Epithelial cell of proximal tubule (primary cell): ENCODE measurements at places on chromosomes 2 and 18. TPM values are rescaled to one million over a fixed set of nuclear protein-coding genes. Genes with fewer than 3 reads are reported as not detected.

The ALPG gene
- not detected in 2 replicates for total RNA-seq

The ALPP gene
- not detected in 2 replicates for total RNA-seq

- no peak for DNase-seq
These were observed 16.7 kb downstream of the ANKRD12 start for GRCh38 chr18:9153256-9153655.

DNA sequence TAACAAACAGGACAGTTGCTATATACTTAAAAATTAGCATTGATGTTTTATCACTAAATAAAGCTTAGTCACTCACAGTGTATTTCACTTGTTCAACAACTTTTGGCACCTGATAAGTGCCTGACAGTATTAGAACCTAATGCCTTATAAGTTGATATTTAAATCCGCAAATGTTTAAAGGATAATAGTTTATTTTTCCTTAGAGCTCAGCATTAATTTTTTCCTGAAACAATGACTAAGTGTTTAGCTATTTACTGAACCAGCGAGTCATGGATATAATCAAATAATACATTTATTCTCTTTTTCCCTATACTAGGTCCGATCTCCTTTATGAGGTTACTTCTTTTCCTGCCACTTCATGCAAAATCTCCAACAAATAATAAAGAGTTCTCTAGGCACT lies 146.0 kb upstream of the PGAP1 start:
- no peak for DNase-seq

DNA sequence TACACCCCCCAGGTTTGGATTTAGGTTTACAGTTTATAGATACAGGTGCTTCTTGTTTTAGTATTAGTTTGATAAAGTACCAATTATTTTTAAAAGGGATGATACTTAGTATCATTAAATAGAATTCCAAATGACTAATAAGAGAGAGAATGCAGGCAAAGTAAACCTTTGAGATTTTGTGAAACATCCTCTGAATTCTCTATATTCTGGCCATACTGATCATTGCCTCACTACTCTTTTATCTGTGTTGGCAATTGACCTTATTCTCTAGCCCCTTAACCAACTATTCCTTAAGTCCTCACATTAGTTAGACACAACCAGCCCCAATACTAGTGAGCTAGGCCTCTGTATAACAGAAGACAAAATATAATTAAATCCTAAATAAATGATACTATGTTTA lies 125.4 kb downstream of the COMMD1 start:
- no peak for DNase-seq

DNA sequence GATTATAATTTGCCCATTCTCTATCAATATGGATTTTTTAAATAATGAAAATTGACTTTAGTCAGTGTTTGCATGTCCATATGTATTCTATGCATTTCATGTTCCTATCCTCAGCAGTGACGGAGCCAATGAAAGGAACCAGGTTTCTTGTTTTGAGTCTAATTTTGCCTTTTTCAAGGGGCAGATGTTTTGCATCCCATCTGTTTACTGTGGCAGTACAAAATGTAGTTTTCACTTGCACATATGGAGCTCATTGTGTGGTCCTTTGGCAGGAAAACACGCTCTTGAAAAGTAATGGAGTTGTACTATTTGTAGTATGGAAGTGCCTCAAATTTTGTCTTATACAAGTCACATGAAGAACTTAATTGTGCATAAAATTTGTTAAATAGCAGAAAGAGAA lies 127.8 kb downstream of the AGPS start:
- no peak for DNase-seq

- no peak for DNase-seq
These were observed 1.1 kb downstream of the HPCAL1 start for GRCh38 chr2:10303694-10304378.

DNA sequence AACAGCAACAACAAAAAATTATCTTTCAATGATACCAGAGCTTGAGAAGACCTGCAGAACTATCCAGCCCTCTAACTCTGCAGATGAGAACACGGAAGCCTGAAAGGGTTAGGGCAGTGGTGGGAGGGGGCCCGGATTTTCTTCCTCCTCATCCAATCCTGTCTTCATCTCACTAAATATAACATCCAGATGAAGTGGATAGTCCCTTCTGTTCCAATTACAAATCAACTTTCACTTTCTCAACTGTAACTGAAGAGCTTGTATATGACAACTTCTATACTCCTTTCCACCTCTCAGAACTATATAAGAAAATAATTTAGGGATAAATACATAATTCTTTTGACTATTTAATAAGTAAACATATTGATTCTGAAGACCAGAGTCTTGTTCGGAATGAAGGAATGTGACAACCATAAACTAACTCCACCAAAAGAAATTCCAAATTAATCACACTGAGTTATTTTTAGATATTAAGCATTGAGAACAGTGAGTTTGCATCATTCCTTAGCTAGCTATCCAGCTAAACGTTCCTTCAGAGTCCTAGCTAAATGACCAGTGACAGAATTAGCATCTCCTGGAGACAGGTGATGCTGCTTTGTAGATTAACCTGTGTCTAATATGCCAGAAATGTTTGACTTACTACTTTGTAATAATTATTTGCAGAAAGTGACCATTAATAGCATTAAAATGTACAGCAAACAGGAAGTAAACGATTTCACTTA lies 32.7 kb downstream of the SFT2D3 start:
- no peak for DNase-seq

DNA sequence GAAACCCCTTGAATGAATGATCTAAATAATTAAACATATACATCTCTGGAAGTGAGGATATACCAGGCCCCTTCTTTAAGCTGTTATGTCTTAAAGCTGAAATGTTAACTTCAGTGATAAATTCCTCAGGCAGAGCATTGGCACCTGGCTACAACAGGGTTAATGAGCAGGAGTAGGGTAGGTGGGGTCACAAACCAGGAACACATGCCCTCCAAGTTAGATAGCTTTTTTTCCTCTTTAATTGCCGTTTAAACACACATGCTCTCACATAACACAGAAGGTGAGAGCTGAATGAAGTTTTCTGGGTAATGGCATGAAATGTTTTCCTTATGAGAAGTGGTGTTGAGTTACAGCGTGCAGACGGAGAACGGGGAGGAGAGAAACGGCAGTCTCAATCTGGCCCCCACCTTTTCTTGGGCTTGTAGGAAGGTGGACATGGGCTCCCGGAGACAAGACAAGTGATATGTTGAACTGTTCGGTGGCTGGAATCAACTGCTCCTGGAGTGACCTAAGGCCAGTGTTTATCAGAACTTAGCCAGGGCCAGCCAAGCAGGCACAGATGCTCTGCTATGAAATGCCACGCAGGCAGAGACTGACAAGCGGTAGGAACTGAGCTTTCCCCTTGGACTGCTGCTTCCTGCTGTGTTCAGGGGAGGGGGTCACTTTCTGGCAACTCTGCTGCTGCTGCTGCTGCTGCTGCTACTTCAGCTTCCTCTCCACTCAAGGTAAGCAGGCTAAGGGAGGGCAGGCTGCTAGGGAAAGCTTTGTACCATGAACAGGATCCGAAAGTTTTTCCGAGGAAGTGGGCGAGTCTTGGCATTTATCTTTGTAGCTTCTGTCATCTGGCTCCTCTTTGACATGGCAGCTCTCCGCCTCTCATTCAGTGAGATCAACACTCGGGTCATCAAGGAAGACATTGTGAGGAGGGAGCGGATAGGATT lies at the start of gene GALNT5:
Gene GALNT5, plus strand, starts transcription at position 394 of the 941 bp plus-strand sequence. Its CDS starts 378 bp downstream, at position 772.
- DNase-seq, result no peak

DNA sequence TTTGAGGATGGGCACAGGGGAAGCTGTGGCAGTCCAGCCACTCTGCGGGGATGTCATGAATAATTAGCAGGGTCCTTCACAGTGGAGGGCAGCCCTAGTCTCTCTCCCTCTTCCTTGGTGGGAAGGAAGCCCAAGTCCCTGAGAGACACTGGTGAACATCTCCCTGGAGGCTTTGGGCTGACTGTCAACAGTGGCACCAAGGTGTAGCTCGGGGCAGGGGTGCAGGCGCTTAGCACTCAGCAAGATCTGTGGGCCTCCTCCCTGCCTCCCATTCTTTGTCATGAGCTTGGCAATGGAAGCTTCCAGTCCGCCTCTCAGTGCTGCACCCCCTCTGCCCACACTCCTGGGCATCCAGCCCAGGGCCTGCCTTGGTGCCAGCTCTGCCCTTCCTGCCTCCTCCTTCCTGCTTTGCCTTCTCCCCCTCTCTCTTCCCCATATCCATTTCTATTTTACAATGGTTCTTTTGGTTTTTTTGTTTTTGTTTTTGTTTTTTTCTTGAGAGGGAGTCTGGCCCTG lies 59.4 kb downstream of the STEAP3 start:
- no peak for DNase-seq

GRCh38 chr2:139940686-139941085 lies 1160.5 kb upstream of the NXPH2 start:
- no peak for DNase-seq

GRCh38 chr2:182090486-182090885 lies 104.8 kb downstream of the PPP1R1C start:
- DNase-seq, result no peak

DNA sequence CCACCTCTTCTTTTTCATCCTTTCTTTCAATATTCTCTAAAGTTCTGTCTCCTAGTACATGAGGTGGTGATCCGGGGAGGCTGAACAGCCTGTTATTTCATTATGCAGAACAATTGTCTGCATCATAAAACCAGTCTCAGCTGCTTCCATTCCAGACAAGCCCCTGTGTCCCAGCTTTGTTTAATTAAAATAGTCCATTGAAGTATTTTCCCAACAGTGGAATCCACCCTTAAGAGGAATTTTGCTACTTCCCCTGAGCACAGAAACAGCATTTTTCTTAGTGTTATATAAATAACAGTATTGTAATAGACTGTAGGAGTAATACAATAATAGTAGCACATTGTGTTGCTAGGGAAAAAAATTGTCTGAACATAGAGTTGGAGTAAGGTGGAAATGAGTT lies 395.4 kb upstream of the TCF4 start:
- no peak for DNase-seq

DNA sequence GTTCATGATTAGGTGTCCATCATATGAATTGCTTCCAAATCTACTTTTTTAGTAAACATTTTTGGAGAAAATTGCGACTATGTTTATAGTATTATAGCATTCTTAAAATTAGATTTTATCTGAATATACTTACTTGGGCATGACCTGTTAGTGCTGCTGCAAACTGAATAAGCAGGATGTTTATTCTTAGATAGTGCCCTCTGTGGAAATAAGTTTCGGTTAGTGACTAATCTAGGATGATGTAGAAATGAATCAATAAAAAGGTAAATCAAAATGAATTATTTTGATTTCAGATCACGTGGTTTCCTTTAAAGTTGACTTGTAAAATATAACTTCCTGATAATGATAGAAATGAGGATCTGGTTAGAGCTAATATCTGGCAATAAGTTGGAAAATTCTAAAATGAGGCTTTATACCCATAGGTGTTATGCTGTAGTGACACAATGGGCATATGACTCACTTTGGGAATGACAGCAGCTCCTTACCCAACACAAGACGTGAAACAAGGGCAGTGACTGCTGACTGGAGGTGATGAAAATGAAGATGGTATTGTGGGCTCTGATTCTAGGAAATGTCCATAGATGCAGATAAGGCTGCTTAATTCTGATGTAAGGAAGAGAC lies 165.8 kb upstream of the TCF4 start:
- no peak for DNase-seq

- no peak for DNase-seq
These were observed 210.4 kb downstream of the SH3BP4 start for GRCh38 chr2:235162082-235162836.

GRCh38 chr18:2969695-2970094 lies 43.2 kb downstream of the LPIN2 start:
- no peak for DNase-seq
